ENCODE measurements at places on chromosomes 2 and 18.

DNA sequence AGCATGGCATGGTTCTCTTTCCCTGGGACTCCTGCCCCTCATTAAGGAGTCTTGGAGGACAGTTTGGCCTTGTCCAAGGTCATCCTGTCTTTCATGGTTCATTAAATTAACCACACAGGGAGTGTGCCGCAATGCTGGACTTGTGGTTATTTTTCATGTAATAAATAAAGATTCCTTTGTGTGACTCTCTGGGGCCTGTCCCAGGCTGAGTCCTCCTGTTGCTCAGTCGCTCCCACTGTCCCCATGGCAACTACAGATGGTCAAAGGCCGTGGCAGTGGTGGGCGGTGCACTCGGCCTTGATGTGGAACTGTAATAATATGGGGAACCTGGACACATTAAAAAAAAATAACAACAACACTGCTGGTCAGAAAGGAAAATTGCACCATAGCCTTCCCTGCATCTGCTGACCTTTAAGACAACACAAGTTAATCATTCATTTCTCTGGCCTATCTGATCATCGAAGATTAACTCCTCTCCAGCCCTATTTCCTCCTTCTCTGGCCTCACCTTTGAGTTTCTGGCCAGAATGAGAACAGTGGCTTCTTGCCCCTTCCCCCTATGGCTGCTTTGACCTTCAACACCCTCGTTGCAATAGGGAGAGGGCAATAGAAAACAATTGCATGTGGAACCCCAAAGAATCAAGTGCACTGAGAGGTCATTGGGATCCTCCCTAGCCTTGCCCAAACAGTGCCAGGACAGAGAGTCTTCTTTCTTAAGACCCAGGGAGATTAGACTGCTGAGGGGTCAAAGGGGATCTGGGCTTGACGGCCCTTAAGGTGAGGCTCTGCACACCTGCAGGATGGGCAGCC lies 44.7 kb downstream of the PSD4 start:
- DNase-seq: no peak

DNA sequence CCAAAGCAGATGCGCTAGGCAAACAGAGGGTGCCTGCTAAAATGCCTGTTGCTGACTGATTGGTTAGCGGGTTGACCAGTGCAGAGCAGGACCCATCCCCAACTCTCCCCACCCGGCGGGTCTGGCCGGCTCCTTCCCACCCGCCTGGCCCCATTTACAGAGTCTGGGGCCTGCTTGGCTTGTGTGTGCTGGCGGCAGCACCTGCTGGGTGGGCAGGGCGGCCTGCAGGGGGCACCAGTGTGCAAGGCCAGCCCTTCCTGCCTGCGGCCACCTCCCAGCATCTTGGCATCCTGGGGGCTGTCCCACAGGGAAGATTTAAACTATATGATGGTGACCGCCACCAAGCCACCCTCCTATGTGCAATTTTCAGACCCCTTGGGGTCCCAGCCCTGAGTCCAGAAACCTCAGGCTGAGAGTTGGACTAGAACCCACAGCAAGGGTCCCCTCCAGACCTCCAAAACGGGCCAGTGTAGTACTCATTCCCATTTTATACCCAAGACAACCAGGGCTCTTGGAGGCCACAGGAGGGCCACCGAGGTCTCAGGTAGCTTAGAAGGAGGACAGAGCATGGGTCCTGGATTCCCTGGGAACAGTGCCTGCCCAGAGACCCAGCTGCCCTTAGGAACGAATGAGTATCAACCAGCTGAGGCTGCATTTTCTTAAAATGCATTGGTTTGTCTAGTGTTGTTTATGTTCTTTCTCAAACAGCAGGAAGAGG lies 173.6 kb downstream of the SMAD7 start:
- peak; percentile 36 for DNase-seq

DNA sequence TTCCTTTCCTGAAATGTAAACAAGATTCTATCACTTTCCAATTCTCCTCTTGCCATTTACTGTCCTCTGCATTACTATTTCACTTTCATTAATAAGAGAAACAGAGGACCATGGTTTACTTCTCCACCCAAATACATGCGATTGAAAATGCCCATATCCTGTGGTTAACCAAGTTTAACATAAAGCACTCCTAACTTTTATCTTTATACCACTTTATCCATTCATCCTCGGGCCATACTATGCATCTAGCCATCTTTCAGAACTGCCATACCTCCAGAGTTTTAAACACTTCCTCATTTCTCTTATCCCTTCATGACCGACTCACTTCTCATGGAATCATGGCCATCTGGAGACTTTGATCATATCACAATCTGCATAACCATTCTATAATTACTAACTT lies 1182.3 kb downstream of the CNTNAP5 start:
- no peak for DNase-seq

- DNase-seq: no peak
Measured at GRCh38 chr18:2894131-2894840, 47.5 kb downstream of the EMILIN2 start.

- DNase-seq: no peak
Measured at GRCh38 chr2:239950144-239951128, 74.7 kb downstream of the NDUFA10 start.

DNA sequence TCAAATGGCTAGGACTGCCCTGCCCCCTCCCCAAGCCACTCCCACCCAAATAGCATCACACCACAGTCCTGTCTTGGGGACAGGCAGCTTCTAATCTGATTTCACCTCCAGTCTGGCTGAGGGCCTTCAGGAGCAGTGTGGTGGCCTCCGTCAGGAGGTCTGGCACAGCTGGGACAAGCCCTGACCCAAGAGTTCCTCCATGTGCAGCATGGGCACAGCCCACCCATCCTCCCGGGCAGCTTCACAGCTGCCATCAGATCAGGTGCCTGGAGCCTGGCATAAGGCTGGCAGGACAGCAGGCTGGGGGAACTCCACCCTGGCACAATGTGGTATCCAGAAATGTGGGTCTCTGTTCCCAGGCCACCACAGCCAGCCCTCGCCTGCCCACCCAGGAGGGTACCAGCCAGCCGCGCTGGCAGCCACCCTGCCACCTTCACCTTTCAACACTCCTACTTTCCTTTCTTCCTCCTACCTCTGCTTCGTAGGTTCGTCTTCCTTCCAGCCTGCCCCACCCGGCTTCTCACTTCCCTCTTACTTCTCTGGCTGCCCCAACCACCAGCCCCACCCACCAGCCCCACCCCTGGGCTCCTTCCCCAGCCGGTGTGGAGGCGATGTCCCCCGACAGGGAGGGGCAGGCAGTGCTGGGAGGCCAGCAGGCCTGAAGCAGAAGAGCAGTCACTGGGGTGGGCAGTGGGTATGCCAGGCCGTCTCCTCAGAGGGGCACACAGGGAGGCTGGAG lies at the start of gene CAPG:
Gene CAPG (minus strand): TSS at position 522 of the 739 bp plus-strand sequence. CDS start 8,221 bp downstream, outside the sequence.
- DNase-seq: no peak

GRCh38 chr2:19971691-19972090 lies 18.2 kb downstream of the WDR35 start:
- DNase-seq: no peak

DNA sequence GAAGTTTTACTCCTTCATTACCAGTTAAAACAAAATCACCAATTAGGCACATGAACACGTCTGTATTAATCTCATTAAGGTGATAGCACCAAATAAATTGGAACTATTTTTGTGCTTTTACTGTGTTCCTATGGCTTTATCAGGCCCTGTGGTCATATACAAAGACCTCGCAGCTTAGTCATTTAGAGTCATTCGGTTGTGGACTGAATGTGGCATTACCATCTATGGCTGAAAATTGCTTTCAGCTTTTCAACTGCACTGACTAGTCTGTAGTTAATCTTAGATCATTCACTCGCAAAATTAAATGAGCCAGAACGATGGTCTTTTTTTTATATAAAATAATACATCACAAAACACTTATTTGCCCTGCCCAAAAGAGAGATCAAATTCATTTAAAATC lies 601.7 kb downstream of the NR4A2 start:
- DNase-seq: no peak

DNA sequence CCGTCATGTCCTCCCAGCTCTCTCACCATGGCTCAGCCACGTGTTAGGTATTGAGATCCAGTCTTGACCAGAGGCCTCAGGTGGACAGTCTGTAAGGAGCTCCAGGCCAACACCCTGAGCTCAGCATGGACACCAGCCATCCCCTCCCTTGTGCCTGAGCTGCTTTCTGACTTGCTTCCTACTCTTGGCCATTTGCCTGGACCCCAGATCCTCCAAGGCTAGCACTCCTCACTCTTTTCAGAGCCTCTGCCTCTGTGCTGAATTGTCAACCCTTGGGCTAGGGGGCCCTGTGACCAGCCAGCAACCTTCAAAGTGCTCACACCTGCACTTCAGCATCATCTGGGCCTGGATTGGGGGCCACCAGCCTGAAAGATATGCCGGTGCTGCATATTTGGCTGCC lies 46.6 kb downstream of the PAX8 start:
- DNase-seq: no peak

DNA sequence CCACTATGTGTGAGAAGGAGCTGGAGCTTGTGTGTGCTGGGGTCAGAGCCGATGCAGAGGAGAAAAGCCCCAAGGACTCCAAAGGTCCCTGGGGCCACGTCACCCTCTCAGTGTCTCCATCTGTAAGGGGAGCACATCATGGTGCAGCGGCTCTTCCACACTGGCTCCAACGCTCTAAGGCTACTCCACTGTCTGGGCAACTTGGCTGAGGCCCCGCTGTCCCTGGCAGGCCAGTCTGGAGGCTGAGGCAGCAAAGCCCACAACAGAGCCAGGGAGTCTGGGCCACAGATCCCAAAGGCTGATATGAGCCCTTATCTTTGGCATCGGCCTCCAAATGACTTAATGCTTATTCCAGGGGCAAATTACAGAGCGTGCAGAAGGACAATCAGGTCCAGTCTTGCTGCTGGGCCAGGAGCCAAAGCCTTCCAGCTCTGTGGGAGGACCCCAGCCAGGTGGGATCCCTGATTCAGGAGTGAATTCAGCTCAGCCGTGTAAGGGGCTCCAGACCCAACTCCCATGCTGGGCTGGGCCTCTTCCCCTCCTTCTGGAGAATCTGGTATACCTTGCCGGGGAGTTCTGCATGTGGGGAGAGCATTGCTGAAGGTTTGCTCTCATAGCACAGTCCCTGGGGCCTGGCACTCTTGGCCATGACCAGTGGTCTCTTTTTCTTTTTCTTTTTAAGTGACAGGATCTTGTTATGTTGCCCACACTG lies 1.8 kb upstream of the DUSP2 start:
- peak; percentile 46 for DNase-seq

DNA sequence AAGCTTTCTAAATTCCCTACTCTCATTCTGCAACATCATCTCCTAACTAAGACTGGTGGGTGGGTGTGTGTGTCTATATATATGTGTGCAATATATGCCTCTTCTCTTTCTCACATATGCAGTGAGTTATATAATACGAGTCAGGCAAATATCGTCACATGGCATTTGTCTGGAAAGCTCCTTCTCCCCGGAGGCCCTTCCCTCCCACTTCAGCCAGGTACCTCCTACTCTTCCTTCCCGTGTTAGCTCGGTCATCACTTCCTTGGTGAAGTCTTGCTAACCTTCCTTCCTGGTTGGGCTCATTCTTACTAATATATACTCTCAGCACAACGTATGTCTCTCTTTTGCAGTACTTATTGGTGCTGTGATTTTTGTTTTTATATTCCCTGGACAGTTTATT lies 66.4 kb upstream of the NCK2 start:
- DNase-seq: no peak

DNA sequence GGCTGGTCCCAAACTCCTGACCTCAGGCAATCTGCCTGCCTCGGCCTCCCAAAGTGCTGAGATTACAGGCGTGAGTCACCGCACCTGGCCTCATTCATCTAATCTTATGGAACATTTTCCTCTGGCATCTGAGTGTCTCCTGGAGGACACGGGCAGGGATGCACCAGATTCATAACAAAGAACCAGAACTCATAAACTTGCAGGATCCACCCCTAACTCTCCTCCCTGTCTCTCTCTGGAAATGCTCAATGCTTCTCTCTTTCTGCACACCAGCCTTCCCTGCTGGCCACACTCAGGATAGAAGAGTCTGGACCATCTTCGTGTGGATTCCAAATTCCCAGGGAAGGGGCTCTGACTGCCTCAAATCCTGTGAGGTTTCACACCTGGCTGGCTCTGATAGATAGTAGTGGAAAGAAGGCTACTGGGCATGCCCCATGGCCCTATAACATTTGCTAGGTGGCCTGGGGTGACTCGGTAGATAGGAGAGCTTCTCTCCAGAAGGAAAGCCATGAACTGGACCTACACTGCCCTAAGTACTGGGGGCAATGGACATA lies 483.2 kb upstream of the GYPC start:
- DNase-seq: no peak

DNA sequence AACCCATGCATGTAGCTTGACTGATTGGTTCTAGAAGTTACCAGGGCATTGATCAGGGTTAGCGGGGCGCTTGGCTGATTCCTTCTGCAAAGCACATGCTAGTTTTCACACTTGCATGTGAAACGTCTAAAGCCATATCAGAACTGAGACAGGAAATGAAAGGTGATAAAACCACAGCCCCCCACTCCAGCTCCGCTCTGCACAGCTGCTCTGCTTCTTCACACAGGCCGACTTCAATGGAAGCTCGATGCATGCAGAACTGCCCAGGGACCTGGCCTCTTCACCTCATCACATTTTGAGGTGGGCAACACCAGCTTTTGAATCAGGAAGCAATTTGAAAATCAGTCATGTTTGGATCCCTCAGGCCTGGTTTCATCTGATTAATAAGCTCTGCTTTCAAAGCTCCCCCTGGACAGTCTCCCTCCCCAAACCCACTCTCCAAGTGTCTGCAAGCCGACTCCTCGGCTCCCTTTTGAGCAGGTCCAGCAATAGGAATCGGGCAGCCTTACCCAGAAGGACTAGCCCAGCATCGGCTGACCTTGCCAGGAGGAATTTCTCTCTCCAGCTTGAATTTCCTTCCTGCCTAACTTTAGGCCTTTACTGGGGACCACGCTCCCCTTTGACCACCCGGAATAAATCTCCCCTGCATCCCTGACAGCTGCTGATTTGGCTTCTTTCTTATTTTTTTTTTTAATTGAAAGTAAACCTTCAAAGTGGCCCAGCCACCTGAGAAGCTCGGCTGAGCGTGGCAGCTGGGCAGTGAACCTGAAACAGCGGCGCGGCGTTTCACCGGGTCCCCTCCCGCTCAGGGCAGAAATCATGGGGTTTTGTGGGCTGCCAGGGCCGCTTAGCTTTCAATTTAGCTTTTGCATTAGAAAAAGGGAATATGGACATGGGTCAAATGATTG lies 31.7 kb downstream of the HRH4 start:
- DNase-seq: no peak

DNA sequence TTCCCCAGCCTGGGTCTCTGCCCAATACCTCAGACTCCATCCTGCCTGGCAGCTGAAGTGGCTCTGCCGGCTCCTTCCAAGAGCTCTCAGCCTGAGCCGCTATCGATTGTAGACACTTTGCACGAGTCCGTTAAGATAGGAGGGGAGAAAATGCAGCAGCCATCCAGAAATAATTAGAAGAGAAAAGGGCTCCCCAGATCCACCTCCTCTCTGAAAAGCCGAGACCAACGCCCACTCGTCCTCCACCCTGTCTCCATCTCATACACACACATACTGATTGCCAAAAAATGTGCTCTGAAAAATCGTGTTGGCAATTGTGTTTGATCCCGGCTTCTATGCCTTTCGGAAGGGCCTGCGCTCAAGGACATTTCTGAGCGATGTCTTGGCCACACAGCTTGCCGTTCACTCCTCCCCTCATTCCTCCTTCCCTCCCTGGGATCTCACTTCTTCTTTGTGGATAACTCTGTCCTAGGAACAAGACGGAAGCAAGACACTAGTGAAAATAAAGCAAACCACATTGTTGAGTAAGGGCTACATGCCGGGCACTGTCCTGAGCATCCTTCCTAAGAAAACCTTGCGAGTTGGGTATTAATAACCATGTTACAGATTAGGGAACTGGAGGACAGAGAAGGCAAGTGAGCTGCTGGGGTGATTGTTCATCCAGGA lies 372.8 kb upstream of the MYT1L start:
- no peak for DNase-seq

- DNase-seq: no peak
Measured at GRCh38 chr2:236264256-236264655, at the start of gene ASB18. TSS of gene ASB18 (minus strand) at chr2:236264406. CDS start at chr2:236264345, 61 bp downstream.
